AG08395 (cell line): ENCODE measurements at places on chromosomes 6 and 20.

DNA sequence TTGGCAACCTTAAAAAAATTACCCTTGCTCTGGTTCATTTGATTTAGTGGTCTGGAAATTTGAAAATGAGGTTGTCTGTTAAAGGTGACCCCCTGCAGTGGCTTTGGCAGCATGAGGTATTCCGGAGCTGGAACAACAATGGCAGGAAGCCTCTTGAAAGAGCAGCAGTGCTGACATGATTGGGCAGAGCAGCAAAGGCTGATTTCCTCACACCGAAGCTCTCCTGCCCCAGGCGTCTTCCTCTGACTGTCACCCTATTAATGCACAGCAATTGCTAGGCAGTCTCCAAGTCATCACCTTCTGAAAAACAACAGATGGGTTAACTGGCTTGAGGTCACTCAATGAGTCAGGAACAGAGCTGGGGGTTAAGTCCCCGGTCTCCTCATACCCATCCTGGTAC is 241.8 kb upstream of the MMS22L start:
- no peak for DNase-seq

- no peak for DNase-seq
These were observed 17.6 kb upstream of the FUT9 start for GRCh38 chr6:95998133-95998532.

- DNase-seq, result peak; percentile 67
These were observed 19.6 kb upstream of the TRAM2 start for GRCh38 chr6:52596371-52597028.

GRCh38 chr20:56229812-56230211 is 18.7 kb upstream of the MC3R start:
- DNase-seq, result no peak

GRCh38 chr6:149750136-149750609 is 632 bp downstream of the PCMT1 start:
- DNase-seq, result peak; percentile 60

DNA sequence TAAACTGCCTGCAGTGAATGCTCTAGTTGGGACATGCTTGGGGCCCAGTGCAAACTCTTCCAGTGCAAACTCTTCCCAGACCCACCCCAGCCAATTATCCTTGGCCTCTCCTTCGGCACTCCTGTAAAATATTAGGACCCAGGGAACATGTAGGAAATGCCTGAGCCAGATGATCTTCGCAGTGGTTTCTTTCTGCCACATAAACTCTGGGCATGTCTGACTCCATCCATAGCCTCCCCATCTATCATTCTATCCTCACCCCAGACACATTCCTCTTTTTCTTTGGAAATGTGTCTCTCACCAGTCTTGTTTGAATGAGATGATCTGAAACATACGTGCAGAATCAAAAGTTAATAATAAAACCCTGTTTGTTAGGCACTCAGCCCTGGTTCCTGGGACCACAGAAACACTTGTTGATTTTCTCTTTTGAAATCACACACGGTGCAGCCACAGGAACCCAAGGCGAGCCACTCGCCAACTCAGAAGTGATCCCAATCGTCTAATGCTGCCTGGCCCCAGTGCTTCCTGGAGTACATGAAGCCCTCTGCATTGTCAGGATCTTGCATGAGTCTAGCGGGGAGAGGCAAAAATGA is 108.9 kb upstream of the CST7 start:
- peak; percentile 19 for DNase-seq

- no peak for DNase-seq
These were observed 556 bp upstream of the YWHAB start for GRCh38 chr20:44884907-44885391.

DNA sequence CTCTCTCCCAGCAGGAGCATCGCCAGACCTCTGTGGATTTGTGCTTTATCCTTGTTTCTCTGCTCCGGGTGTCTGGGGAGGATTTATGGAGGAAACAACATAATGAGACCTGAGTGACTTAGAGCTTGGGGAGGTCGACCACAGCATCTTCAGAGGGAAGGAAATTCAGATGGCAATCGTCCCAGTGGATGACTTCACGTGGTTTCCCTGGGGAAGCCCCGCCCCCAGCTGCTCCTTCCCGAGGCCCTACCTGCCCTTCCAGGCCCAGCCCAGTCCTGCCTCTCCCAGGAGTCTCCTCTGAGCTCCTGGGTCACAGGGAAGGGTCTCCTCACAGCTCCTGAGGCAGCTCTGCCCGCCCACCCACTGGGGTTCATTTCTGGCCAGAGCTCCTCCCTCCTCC is 430.3 kb upstream of the SULF2 start:
- no peak for DNase-seq

- no peak for DNase-seq
These were observed 27.8 kb downstream of the VAPB start for GRCh38 chr20:58416835-58417234.

DNA sequence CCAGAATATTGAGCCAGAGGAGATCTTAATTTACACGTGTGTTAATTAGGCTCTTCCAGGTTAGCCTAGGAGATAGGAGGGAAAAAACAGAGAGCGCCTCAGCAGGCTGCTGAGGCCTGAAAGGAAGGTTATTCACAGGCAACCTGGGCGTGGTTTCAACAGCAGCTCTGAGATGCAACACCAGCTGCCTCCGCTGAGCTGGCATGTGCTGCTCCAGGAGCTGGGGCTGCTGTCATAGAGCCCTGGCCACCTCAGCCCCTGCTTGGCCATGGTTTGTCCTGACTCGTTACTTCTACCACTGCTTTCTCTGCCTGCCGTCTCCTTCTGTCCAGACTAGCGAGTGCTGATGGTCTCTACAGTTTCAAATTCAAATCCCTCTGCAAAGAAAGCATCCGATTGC is 32.4 kb upstream of the RPP40 start:
- peak; percentile 48 for DNase-seq

GRCh38 chr6:16828058-16828457 is 66.8 kb upstream of the ATXN1 start:
- DNase-seq, result no peak

DNA sequence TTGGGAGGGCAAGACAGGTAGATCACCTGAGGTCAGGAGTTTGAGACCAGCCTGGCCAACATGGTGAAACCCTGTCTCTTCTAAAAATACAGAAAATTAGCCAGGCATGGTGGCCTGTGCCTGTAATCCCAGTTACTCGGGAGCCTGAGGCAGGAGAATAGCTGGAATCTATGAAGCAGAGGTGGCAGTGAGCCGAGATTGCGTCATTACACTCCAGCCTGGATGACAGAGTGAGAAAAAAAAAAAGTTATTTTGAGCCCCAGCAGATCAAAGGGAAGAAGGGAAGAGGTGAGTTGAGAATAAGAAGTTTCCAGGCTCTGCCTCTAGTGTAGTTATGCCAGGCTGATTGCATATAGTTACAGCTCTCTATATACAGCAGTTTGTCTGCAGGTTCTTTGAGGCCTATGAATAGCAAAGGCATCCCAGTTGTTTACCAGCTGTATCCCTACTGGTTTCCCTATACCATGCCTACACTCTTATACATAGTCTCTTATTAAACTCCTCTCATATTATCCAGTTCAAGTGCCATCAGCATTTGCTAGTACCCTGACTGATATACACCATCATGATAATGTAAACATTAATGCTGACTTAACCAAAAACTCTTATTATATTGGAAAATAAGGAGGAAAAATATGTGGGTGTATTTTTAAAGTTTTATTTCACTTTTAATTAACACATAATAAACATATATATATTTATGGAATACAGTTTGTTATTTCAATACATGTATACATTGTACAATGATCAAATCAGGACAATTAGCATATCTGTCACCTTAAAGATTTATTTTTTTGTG is 823.6 kb upstream of the ADGRB3 start:
- DNase-seq, result no peak

GRCh38 chr6:115729036-115729435 is 331.7 kb downstream of the FRK start:
- no peak for DNase-seq

- no peak for DNase-seq
These were observed 1179.6 kb downstream of the HACE1 start for GRCh38 chr6:103680116-103680515.

- no peak for DNase-seq
These were observed 5.2 kb upstream of the BTBD9 start for GRCh38 chr6:38644951-38645350.

DNA sequence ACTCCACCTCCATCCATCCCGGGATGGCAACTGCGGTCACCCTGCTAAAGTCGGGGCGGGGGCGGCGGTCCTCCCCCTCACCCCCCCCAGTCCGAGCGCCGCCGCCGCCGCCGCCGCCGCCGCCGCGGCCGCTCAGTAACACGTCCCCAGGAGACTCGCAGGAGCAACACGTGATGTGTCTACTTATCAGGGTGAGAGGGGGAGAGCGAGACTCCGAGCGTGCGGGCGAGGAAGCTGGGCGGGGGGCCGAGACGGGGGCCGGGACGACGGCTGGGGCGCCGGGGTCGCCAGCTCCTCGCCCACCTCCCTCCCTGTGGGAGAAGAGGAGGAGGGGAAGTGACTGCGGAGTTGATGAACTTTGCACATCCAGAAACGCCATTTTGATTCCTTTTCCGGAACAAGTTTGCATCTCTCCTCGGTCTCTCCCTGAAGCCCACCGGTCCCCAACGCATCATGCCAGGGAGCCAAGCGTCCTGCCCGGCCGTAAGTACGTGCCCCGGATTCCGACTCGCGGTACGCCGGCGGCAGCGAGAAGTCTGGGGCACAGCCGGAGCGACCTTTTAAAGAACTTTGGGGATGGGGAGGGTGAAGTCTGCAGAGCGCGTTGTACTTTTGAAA is at the start of gene RREB1:
Gene RREB1, plus strand, starts transcription at position 384 of the 618 bp plus-strand sequence. CDS start 73,951 bp downstream, outside the sequence.
- peak; percentile 78 for DNase-seq

DNA sequence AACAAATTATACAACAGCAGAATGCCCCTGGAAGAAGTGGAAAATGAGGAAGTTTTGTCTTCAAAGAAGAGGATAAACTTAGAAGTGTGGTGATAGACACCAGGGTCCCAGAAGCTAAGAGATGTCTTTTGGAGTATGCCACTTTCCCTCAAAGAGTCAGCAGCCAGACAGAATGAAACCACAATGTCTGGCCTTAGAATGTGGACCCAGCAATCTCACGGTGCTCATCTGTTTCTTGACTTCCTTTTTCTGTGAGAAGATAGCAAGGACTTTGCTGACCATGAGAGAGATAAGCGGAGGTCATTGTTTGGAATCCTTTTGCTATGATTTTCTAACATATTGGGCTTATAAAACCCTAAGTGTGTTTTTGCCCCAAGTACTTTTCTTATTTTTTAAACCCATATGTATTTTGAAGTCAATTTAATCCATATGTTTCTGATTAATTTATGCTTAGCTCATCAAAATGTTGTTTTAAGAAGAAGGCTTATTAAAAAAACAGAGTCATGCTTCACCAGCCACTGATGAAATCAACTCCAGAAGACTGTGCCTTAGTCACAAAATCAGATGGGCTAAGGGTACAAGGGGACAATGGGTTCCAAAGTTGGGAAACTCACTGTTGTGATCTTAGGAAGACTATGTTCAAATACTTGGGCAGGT is 451.2 kb upstream of the JAG1 start:
- DNase-seq, result no peak

- no peak for DNase-seq
These were observed 159.0 kb downstream of the PTPRK start for GRCh38 chr6:128361378-128361777.

- DNase-seq, result no peak
These were observed 60.1 kb downstream of the QKI start for GRCh38 chr6:163474581-163474980.

DNA sequence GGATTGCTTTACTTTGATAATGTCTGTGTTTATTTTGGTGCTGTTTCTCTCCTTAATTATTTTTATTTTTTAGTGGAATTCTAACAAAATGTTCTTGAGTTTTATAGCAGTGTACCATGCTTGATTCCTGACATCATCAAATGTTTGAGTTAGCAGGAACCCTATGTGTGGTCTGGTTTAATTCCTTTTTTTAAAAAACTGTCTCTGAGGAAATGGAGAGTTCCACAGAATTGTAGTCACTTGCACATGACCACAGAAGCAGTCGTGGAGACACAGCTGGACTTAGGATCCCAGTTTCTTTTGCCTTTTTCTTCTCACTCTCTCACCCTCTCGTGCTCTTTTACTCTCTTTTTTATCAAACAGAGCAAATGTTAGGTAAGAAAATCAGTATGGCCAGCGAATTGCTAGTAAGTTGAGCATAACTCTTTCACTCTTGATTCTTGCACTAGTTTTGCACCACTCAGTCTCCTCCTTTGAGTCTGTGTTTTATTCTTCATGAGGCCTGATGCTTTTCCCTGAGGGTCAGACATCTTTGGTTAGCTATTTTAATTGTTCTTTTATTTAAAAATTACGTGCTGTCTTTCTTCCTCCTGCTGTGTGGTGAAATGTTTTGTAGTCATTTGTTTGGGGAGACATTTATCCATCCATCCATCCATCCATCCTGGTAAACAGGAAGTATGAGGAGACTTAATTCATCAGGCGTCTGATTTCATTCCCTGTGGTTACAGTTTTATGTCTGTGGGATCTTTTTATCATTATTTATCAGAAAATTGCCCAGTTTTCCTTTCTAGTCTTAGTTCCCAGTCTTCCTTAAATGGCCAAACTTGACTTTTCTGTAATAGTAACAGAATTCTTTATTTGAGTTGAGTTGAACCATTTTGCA is 83.0 kb downstream of the SCAF8 start:
- DNase-seq, result peak; percentile 47

DNA sequence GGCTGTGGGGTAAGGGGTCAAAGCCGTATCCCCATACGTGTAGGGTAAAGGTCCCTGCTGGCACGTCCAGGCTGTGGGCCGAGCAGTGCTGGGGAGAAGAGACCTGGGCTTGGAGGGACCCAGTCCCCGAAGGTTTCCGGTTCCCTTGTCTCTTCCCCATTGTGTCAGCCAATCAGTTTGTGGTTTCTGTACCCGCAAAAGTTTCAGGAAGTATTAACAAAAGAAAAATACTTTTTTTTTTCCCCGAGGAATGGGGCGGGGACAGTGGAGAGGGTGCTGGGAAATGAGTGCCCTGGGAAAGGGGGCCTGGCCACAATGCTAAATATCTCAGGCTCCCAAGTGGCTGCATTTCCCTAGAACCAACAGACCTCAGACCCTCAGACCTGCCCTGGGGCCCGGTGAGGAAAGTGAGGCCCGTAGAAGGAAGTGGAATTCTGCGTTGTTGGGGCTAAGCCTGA is 15.2 kb upstream of the AMD1 start:
- DNase-seq, result no peak

DNA sequence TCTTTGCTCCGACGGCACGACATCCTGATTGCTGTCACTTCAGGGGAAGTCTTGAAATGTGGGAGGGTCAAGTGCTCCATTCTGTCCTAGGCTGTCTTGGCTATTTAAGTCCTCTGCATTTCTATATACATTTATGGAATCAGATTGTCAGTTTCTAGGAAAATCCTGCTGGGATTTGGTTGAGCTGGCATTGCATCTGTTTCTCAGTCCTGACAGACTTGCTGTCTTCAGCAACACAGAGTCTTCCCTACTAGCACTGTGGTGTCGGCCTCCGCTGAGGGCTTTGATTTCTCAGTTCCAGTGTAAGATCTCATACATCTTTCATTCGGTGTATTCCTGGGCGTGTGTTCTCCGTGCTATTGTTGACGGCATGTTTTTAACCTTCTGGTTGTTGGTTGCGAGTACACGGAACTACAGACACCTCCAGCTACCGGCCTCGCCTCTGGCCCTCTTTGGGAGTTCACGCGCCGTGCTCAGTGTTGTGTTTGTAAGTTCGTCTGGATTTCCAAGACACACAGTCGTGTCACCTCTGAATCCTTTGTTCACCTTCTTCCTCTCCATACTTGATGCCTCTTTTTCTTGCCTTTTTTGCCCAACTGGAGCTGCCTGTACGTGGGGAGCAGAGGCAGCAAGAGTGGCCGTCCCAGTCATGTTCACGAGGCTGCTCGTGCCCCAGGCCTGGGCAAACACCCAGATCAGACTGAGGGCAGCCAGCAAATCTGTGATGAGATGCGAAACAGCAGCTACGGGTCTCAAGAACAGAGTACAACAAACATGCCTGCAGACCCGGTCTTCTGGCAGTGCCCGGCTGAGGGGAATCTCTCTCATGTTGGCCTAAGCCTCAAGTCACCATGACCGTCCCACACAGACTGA is 92.8 kb downstream of the TAF4 start:
- no peak for DNase-seq

GRCh38 chr20:11957911-11958310 is 40.2 kb downstream of the BTBD3 start:
- DNase-seq, result no peak
